Stimulated activated CD4-positive, alpha-beta T cell treated with anti-CD3 and anti-CD28 coated beads, TNF-alpha, amount 100 ng/mL, for 24 hours (primary cell): ENCODE measurements at places on chromosomes 4 and X.

GRCh38 chr4:8188743-8189550 is 10.1 kb upstream of the SH3TC1 start:
- DNase-seq: no peak

GRCh38 chr4:152188801-152189200 is 347.1 kb downstream of the FBXW7 start:
- DNase-seq: no peak

- DNase-seq: peak; percentile 22
Observed at GRCh38 chr4:41257257-41257901, 651 bp downstream of the UCHL1 start.

GRCh38 chr4:11053601-11054220 is 369.1 kb upstream of the CLNK start:
- no peak for DNase-seq

- DNase-seq: no peak
Observed at GRCh38 chr4:185341377-185341776, 54.3 kb downstream of the LRP2BP start.

DNA sequence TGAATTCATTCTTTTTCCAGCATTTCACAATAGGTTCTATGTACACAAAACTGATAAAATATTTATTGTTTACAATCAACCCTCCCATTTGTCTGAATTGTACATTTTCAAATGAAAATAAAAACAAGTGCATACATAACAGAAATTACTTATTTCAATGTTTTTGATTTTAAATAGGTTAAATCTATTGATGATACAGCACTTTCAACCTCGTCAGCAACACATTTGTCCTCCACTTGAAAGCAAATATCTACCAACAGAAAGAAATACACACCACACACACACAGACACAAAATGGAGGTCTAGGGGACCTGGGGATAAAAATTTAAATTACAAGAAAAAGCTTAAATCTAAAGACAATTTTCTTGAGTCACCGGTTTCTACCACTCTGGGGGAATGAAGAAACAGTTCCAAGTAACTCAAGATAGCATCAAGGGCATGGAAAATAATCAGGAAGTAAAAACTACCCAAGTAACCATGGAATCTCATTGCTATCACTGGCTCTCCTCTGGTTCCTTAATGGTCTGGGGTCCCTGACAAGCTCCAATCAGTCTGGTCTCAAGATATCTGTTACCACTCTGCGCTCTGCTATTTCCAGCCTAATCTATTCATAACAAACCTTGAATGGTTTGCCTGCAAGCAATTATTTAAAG is 27.6 kb downstream of the ANKRD17 start:
- no peak for DNase-seq

GRCh38 chrX:68355629-68355920 is 77.7 kb downstream of the OPHN1 start:
- no peak for DNase-seq

- DNase-seq: no peak
Observed at GRCh38 chrX:21838937-21839333, 482 bp upstream of the MBTPS2 start.

GRCh38 chrX:82412858-82413257 is 1095.2 kb upstream of the POU3F4 start:
- no peak for DNase-seq

DNA sequence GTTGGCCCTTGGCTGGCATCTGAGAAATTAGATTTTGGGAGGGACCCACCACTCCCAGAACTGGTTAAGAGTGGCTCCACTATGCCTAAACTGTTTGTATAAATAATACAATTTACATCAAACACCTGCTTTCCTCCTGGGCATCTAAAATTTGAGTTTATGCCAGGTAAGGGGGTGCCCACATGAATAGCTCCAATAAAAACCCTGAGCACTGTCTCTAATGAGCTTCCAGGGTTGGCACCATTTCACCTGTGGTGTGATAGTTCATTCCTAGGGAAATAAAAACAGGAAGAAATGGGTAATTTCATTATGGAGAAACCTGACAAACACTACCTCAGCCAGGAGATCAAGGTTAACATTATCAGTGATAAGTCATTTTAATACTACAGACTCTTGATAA is 119.7 kb downstream of the FRYL start:
- no peak for DNase-seq

DNA sequence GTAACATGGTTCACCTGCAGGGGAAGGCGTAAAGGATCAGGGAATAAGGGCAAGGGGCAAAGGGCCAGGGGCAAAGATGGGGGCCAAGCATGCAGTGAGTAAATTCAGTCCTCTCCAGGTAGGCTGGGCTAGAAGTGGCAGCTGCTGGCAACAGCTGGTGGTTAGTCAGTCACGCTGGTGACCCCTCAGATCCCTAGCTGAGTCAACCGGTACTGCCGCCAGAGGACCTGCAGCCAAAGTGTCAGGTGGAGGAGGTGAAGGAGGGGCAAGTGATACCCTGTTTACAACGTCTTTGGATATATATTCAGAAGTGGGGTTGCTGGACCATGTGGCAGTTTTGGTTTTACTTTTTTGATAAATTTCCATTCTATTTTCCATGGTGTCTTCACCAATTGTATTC is 24.6 kb upstream of the NAP1L2 start:
- DNase-seq: no peak

DNA sequence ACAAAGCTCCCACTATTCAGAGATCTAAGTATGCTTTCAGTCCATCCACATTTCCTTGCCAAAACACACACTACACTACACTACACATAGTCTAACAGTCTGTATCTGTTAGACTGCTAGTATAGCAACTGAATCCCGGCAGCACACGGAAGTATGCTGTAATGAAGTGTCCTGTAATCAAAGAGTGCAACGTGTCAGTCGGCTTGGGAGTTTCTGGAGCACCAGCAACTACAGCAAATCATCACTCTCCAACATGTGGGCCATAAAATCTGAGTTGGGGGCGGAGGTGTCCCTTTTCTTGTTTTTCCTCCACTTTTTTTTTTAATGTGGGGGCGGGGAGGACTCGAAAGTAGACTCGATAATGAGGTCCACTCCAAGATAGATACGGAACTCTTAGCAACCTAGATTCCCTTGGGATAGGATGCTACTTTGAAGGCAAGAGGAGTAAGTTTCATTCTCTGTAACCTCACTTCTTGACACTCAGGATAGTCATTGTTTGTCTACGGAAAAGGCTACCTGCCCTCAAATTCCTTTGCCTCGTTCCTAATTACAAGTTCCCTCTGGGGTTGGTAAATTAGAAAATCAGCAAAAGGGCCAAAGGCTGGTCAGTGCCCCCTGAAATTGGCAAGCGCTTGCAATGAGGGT is 722 bp downstream of the SLC10A7 start:
- DNase-seq: peak; percentile 2

DNA sequence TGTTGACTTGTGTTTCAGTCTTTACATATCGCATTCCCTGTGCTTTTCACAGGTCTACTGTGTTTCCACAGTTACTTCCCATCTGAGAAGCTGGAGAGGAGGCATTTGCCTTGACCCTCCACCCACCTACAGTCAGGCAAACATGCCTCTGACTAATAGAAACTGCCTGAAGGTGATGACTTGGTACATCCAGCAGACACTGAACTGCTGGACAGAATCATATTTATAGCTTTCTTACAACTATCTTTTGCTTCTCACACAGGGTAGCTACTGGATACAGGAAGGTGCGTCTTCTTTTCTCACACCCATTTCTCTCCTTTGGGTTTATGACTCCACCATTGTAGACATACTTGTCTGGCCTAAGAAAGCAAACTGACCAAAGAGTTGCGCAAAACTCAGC is 58.0 kb downstream of the VGLL1 start:
- DNase-seq: no peak
